Tongue (tissue), 3 donors: ENCODE measurements at places on chromosomes 7 and 10. TPM values are rescaled to one million over a fixed set of nuclear protein-coding genes. Genes with fewer than 3 reads are reported as not detected.

The RELN gene
- 31.9 TPM for total RNA-seq

The RADIL gene
- total RNA-seq: 7.3 TPM

The HMX3 gene
- not detected for total RNA-seq

The SH2B2 gene
- total RNA-seq: 15.9 TPM

The TWIST1 gene
- total RNA-seq: 16.4 TPM

The OLAH gene
- not detected for total RNA-seq
